Activated CD4-positive, alpha-beta T cell treated with anti-CD3 and anti-CD28 coated beads, Interleukin-2, amount 50 U/mL, for 48 hours (primary cell): ENCODE measurements at places on chromosomes 2 and 18.

DNA sequence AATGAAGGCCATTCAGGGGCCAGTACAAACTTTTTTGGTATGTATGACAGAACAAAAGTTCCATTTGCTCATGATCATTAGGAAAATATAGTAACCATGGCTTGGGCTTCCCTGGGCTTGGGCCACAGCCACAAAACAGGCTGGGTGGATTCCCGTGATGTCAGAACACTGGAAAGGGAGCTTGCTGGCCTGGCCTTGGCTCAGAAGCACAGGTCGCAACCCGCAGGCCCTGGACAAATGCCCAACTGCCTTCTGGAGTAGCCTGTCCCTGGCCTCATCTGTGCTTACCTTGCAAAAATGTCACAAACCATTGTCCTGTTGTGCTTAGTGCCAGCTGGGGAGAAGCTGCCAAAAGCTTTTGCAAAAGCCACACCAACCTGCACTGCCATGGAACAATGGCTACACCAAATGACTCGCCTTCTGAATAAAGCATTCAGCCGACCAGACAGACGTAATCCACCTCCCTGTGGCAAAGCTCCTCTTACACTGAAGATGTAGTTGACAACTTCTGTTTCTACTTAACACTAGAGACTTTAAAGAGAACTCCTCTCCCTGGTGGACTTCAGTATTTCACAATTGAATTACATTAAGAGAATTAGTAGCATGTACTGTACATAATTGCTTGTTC is 125.5 kb downstream of the ANKRD44 start:
- no peak for DNase-seq

GRCh38 chr18:58288921-58289797 is 245.1 kb downstream of the NEDD4L start:
- DNase-seq = no peak

- DNase-seq = no peak
These were observed 161.5 kb upstream of the FOSL2 start for GRCh38 chr2:28231110-28231631.

DNA sequence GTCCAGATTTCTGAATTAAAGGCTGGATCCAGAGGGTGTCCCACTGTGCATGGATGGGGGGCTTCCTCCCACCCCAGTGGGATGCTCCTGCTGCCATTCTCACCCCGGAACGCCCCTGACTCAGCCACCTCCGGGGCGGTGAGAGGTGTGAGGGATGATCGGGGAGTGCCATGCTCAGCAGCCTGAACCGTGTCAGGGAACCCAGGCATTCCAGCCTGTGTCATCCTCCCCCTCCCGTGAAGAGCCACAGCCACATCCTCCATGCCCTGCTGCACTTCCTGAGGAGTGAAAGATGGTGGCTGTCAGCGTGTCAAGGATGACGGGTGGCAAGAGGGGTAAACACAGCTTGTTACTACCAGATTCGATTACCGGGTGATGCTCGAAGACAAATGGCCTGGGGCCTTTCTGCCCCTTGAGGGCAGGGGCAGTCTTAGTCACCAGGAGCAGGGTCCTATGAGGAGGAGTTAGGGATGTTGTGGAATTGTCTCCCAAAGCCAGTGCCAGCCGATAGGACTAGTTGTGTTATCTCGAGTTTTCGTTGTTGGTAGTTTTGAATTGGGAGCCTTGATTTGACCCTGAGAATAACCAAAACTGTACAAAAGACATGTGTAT is 80.8 kb downstream of the TCF7L1 start:
- no peak for DNase-seq

- DNase-seq = no peak
These were observed 144.0 kb downstream of the TNS1 start for GRCh38 chr2:217858519-217859491.

DNA sequence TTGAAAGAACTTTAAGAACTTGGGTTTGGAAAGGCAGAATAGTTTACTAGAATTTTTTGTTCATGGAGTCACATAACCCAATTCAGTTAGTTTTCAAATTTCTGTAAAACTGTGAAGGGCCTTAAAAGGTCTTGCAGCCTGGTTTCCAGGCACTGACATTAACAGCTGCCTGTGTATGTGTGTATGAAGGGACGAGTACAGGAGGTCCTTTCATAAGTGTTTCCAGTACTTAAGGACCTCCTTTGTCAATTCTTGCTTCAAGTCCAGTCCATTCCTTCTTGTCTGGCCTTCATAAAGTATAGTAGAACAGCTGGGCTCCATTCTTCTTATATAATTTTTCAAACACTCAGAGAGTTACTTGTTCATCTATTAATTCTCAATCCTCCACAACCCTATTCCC is 136.5 kb downstream of the NR4A2 start:
- DNase-seq = no peak

- DNase-seq = no peak
These were observed 22.0 kb downstream of the KATNAL2 start for GRCh38 chr18:46939337-46939963.

DNA sequence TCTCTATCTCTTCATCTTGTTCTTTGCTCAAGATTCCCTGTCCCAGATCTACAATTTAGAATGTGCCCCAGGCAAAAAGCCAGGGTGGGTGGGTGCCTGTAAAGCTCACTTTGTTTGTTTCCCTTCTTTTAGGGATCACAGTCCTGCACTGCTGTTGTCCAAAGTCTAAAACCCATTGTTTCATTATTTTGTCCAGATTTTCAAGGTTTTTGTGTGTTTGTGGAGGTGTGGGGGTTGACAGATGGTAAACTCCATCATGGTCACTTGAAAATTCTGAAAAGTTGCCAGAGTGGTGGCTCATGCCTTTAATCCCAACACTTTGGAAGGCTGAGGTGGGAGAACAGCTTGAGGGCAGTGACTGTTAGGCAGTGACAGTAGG is 41.5 kb downstream of the YES1 start:
- no peak for DNase-seq

GRCh38 chr2:200603972-200604371 is 18.2 kb downstream of the AOX1 start:
- DNase-seq = no peak

DNA sequence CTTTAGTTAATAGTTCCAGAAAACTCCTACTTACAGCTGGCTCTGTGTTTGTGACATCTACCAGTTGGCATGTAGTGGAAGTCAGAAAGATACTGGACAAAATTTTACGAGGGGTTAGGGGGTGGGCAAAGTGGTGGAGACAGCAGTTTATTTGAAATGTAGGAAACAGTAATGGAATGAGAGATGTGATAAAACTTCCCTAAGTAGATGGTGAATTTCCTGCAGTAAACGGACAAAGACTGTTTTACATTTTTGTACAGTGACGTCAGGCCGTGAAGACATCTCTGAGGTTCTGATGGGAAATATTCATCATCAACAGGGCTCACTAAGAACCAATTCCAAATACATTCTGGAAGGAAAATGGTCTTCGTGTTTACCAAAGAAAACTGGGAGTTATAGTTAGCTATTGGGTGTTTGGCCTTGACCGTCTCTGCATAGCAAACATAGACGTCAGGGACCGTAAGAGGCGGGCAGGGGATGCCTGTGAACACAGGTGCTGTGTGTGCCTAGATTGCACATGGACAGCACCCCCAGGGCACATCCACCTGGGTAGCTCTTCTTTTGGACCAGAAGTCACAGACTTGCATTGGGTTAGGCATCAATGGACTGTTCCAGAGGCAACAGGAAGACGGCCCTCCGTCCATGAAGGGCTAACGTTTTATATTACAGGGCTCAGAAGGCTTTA is 131.5 kb downstream of the ZNF516 start:
- DNase-seq = no peak
